NCI-H2171 treated with DMSO at 0.1 percent for 48 hours (cell line): ENCODE measurements at places on chromosomes 5 and 9.

DNA sequence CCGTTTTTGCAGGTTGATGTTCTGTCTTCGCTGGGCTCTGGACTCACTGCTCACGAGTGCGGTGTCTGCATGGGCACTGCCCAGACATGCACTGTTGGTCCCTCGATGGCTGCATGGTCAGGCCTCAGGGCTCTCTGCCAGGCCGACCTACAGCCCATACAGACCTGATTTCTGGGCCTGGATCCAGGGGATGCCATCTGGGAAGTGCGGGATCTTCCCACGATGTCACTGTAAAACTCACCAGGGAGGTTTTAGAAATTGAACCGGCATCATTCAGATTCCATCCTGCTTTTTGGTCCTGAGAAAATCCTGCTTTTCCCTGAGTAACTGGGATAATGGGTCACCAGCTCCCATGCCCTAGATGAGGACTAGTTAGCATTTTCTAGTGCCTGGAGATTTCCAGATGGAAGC is 9.1 kb downstream of the S1PR3 start:
- DNase-seq = no peak

DNA sequence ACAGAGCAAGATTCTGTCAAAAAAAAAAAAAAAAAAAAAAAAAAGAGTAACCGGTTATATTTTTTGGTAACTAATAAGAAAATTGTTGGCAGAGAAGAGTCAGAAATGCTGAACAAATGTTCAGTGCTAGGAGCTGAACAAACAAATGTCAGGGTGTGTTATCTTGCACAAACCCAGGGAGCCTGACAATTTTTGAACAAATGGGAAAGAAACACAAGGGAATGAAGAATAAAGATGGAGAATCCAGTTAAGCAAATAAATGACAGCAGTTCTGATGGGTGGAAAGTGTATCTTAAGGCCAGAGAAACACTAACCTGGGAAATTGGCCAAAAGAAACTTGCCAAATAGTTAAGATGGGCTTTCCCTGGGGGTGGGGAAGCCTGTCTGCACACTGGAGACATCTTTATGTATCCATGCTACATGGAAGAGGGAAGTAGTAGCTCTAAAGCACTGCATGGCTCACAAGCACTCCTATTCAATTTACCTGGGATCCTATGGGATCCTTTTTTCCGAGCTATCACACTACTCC is 23.7 kb downstream of the KLHL3 start:
- no peak for DNase-seq

DNA sequence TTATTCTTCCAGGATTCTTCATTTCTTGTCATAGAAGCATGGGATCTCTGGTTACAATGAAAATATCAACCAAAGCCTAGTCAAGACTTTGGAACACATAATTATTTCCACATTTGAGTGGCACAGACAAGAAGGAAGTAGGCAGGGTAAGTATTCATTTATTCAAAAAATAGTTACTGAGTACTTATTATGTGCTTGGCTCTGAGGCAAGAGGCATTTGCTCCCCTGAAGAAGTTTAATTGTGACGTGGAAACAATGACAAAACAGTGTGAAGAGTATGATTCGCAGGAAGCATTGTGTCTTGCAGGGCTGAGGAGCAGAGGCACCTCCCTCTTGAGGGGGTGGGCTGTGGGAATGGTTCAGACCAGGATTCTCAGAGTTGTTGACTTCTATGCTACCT is 45.0 kb upstream of the TNFSF15 start:
- DNase-seq = no peak

DNA sequence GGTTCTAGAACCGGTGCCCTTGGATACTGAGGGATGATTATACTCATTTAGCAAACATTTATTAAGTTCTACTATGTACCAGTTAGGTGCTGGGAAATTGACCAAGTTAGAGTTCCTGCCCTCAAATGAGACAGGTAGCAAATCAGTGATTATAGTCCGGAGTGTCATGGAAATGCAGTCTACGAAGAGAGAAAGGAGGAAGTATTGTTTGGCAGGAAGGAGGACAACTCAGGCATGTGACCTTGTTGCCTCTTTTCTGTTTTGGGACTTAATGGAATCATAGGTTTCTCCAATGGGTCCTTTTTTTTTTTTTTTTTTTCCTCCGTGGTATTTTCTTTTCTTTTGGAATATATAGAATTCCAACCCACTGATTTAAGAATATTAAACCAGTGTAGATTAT is 28.0 kb downstream of the OSTF1 start:
- no peak for DNase-seq
